Right renal pelvis (tissue), 4 donors: ENCODE measurements at places on chromosomes 12 and 14. TPM values are rescaled to one million over a fixed set of nuclear protein-coding genes. Genes with fewer than 3 reads are reported as not detected.

- no peak for DNase-seq
Measured at GRCh38 chr14:51733147-51733546, 81.4 kb downstream of the FRMD6 start.

The PAH gene
- polyA plus RNA-seq, result 65.0 TPM

- no peak for DNase-seq
Measured at GRCh38 chr14:50882932-50883826, 11.3 kb downstream of the ABHD12B start.

DNA sequence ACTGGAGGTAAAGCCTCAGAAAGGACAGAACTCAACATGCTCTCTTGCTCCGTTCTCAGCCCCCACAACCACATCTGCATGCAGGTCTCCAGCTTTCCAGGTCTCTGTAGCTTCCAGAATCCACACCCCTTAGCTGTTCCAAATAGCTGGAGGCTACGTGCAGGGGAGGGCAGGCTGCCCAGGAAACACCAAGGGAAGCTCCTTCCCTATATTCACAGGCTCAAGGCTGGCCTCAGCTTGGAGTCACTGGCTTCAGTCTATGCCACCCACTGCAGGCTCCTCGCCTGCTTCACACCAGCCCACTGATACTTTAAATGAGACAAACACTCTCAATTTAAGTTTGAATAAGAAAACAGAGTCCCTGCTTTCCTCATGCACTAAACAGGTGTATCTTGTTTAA is 73.3 kb downstream of the ASCL4 start:
- DNase-seq, result no peak

The LALBA gene
- polyA plus RNA-seq, result not detected

DNA sequence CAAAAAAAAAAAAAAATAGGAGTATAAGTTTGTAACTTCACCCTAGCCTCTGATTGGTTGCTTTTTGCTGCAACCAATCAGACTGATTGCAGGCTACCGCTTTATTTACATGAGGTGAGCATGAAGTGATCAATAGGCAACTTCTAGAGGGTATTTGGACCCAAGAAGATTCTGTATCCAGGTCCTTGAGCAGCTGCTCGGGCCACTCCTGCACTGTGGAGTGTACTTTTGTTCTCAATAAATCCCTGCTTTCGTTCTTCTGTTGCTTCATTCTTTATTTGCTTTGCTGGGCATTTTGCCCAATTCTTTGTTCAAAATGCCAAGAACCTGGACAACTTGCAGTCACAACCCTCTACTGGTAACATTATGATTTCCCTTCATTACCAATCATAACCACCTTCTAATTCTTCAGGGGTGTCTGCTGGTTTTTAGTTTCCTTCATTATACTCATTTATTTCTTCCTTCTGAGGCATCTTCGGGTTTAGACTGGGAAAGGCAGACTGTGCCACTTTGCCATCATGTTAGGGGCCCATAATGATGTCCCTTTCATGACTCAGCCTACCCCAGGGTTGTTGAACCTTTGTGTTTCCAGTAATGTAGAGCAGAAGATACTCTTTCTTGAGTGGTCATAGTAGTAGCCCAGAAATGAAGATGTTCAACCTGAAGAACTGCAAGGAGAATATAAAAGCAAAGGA is 43.4 kb upstream of the LIMA1 start:
- no peak for DNase-seq

The CCDC85C gene
- polyA plus RNA-seq, result 31.1 TPM
